ENCODE measurements at places on chromosomes 6 and 20.

- DNase-seq = no peak
Observed at GRCh38 chr6:73614802-73615201, 39.0 kb downstream of the SLC17A5 start.

GRCh38 chr20:2398449-2398848 is 17.7 kb downstream of the TGM6 start:
- no peak for DNase-seq

- no peak for DNase-seq
Observed at GRCh38 chr6:25138934-25139415, 140.2 kb upstream of the CARMIL1 start.

DNA sequence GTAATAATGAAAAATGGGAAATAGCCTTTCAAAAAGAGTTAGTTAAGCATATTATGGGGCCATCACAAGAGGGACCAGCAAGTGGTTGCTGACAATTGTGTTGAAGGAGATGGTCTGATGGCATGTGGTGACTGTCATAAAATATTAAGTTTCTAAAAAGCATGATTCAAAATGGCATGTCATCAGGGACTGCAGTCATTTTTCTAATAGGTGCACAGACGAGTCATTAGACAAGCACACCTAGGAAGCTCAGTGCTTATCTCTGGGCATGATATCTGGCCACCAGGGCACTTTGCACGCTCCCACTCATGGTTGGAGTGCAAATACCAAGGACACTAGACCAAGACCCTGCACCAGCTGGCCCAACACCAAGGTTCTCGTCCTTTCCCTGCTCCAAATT is 226.5 kb downstream of the ANKRD60 start:
- DNase-seq = no peak

DNA sequence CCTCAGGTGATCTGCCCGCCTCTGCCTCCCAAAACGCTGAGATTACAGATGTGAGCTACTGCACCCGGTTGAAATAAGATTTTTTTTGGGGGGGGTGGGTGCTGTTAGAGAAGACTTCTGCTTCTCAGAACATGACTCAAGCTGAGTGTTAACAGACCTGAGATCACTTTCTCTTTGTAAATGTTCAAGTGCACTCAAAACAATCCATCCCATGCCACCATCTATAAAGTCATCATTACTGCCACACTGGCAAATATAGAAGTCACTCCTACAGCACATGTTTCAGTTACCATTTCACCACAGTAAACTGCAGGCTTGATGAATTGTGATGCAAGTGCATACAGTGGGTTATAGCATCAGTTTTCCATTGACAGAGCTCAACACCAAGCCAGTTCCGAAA is 9.0 kb downstream of the VPS16 start:
- no peak for DNase-seq

DNA sequence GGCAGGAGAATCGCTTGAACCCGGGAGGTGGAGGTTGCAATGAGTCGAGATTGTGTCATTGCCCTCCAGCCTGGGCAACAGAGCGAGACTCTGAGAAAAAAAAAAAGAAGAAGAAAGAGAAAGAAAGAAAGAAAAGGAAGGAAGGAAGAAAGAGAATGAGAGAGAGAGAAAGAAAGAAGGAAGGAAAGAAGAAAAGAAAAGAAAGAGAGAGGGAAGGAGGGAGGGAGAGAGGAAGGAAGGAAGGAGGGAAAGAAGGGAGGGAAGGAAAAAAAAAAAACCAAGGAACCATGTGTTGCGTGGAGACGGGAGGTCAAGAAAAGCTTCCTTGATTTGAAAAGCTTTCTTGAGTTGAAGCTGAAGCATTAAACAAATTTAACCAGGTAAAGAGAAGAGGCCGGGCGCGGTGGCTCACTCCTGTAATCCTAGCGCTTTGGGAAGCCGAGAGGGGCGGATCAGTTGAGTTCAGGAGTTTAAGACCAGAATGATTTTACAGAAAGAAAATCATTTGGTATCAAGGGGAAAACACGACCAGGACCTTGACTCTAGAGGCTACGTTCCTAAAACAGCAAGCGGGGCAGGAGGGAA is 90.5 kb upstream of the PRSS16 start:
- DNase-seq = no peak

- DNase-seq = no peak
Observed at GRCh38 chr6:135531954-135532490, 34.5 kb upstream of the AHI1 start.

GRCh38 chr6:3287976-3288707 is 29.4 kb downstream of the PSMG4 start:
- no peak for DNase-seq

DNA sequence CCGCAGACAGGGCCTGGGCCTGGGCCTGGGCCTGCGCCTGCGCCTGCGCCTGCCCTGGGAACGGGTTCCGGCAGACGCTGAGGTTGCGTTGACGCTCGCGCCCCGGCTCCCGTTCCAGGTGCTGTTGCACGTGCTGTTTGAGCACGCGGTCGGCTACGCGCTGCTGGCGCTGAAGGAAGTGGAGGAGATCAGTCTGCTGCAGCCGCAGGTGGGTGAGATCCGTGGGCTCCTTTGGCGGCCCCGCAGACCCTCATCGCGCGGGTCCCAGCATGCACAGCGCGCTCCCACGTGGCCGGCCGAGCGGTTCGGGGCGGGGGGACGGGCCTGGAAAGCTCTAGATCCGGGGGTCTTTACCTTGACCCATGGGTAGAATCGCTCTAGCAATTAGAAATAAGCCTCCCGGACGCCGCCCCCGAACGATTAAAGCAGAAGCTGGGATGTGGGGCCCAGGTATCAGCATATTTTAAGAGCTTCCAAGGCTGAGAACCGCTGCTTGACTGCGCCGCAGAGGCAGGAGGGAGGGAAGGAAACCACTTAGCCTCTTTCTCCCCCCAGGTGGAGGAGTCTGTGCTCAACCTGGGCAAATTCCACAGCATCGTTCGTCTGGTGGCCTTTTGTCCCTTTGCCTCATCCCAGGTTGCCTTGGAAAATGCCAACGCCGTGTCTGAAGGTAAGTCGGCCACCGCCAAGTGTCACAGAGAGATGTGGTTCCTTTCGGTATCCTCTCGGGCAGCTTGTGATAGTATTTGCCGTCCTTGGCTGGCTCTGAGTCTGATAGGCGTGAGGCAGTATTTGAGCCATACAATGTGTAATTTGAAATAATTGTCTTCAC is 508 bp downstream of the NOP56 start:
- no peak for DNase-seq

DNA sequence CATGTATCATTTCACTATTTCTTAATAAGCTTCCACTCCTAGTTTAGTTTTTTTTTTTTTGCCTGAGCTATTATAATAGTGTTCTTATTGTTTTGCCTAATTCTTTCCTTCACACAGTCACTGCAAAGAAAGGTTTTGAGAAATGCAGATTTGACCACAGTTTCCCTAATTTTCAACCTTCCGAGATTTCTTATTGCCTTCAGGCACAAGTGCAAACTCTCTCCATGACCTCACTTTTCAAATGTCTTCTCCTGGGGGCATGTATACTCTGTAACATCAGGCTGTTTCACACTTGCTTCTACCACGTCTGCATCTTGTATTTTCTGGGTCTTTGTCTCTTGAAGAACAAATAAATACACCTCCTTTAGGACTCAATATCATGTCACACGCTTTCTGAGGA is 339.0 kb upstream of the CITED2 start:
- DNase-seq = no peak

DNA sequence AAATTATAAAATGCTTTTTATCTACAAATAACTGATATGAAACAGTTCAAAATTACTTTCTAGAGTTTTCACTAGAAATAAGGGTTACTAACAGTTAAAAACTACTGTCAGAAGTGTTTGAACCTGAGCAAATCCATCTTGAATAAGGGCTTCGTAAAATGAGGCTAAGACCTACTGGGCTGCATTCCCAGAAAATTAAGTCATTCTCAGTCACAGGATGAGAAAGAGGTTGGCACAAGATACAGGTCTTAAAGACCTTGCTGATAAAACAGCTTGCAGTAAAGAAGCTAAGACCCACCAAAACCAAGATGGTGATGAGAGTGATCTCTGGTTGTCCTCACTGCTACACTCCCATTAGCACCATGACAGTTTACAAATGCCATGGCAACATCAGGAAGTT is 93.7 kb downstream of the PLG start:
- DNase-seq = peak; percentile 15

- no peak for DNase-seq
Observed at GRCh38 chr6:121835662-121836061, 400.2 kb downstream of the GJA1 start.

- no peak for DNase-seq
Observed at GRCh38 chr6:43858161-43859153, 88.4 kb downstream of the VEGFA start.

DNA sequence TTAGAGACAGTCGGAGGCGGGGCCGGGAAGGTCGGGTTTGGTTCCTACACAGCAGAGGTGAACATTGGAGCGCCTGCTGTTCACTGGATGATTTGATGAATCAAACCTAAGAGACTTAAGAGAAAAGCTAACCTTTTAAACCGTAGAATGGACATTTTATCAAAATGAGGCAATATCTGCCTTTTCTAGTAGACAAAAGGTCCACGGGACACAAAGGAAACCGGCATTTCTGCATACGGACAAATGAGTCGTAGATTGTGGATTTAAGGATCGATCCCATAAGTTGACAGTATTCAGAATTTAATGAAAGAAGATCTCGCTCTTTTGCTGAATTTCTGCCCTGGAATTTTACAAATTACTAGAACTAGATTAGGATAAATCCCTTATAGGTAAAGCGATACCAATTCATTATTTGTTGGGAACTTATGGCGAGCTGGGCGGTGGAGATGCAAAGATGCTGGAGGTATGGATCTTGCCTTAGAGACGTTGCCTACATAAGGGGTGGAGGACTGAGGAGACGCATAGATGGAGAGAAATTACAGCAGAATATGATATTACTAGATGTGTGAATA is 400 bp downstream of the PAK1IP1 start:
- peak; percentile 13 for DNase-seq

DNA sequence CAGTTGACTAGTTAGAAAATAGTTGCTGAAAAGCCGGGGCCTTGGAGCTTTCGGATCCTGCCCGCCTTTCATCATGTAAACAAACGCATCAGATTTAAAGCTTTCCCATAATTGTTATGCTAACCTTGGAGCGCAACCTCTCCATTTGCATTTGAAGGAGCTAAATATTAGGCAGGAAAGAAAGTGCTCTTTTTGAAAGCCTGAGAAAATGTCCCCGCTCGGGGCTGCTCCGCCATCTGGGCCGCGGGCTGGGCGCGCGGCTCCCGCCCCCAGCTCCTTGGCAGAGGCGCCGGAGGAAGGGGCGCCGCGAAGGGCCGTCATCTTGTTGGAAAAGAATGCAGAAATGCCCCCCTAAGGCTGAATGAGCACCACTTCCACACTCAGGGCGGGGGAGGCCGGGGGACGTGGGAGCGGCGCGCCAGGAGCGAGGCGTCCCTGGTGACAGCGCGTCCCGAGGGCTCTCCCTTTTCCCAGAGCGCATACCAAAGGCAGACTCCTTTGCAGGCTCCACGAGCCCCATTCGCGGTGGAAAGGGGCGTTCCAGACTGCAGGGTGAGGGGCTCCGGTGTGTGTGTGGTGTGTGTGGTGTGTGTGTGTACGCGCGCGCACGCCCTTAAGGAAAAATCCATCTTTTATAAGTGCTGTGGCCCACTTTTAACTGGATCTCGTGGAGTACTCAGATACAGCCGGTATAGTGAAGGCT is 145.6 kb upstream of the ID4 start:
- no peak for DNase-seq

GRCh38 chr6:166007349-166008263 is 160.0 kb downstream of the TBXT start:
- DNase-seq = no peak

- DNase-seq = no peak
Observed at GRCh38 chr6:145372671-145373151, 362.6 kb downstream of the EPM2A start.

GRCh38 chr6:16104624-16105433 is 24.1 kb upstream of the MYLIP start:
- no peak for DNase-seq

- no peak for DNase-seq
Observed at GRCh38 chr6:22194188-22194921, 102.5 kb downstream of the PRL start.

- DNase-seq = no peak
Observed at GRCh38 chr6:8939615-8940014, 504.3 kb upstream of the SLC35B3 start.

DNA sequence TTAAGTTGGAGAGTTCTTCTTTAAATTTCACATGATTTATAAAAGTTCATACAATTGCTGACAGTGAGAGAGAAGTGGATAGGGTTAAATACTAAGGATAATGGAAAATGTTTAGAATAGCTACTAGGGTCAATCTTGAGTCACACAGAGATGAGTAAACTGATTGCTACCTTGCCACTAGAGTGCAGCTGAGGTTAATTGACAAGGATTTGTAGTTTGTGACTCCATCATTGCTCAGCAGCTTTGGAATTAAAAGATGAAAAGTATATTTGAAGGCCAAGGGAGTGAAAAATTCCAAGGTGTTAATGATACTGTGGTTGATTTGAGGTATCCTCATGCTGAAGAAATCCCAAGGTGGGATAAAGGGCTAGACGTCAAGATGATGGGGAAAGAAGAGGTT is 524.0 kb downstream of the UTRN start:
- peak; percentile 44 for DNase-seq

- no peak for DNase-seq
Observed at GRCh38 chr20:44207126-44207723, 3.3 kb downstream of the OSER1 start.

- DNase-seq = no peak
Observed at GRCh38 chr20:38203337-38203980, 38.4 kb upstream of the TGM2 start.

GRCh38 chr6:72783666-72784065 is 161.8 kb downstream of the KCNQ5 start:
- DNase-seq = no peak

- no peak for DNase-seq
Observed at GRCh38 chr6:161921602-161922395, 647.9 kb upstream of the AGPAT4 start.

GRCh38 chr6:3405679-3406078 is 51.2 kb downstream of the SLC22A23 start:
- peak; percentile 65 for DNase-seq

GRCh38 chr6:84512391-84512790 is 252.0 kb downstream of the TBX18 start:
- no peak for DNase-seq

- no peak for DNase-seq
Observed at GRCh38 chr6:157392927-157393668, 12.1 kb downstream of the ZDHHC14 start.

DNA sequence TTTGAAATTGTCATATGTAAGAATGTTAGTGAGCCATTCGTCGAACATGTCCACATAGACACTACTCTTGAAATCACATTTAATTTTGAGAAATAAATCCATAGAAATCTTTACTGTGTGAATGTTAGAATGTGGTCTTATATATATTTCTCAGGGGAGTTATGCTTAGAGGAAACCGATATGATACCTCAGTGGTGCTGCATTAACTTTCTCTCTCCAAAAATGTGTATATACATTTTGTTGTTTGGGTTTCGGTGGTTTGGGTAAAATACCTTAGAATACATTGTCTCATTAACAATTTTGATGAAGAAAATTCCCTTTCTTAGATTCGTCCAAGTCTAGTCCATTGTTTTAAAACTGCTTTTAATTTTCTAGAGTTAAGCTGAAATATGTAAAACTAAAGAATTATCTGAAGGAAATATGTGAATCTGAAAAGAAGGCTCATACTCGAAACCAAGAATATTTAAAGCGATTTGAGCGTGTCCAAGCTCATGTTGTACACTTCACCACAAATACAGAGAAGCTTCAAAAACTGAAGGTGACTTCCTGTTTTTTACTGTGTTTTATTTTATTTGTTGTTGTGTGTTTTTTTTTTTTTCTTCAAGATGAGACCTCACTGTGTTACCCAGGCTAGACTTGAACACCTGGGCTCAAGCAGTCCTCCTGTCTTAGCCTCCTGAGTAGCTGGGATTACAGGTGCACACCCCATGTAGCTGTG is 10.3 kb downstream of the KIZ start:
- DNase-seq = no peak
